ENCODE measurements at places on chromosomes 5 and 9.

DNA sequence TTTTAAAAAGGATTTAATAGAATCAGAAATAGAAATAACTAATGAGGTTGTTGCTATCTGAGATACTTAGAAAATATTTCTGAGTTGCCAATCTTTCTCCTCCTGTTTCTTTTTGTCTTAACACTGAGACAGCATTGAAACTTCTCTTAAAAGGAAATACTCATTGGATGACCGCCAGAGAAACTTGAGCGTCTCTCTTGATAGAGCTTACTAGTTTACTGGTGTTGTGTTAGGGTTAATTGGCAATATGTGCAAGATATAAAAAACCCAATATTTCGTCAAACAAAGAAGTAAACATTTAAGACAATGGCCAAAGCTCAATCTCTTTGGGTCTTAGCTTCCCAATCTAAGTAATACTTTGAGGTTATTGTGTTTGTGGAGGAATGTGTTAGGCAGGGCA, 176.4 kb upstream of the CHD1 start:
- DNase-seq, result no peak

- peak; percentile 25 for DNase-seq
These were observed 150.5 kb downstream of the YTHDC2 start for GRCh38 chr5:113663879-113664541.

DNA sequence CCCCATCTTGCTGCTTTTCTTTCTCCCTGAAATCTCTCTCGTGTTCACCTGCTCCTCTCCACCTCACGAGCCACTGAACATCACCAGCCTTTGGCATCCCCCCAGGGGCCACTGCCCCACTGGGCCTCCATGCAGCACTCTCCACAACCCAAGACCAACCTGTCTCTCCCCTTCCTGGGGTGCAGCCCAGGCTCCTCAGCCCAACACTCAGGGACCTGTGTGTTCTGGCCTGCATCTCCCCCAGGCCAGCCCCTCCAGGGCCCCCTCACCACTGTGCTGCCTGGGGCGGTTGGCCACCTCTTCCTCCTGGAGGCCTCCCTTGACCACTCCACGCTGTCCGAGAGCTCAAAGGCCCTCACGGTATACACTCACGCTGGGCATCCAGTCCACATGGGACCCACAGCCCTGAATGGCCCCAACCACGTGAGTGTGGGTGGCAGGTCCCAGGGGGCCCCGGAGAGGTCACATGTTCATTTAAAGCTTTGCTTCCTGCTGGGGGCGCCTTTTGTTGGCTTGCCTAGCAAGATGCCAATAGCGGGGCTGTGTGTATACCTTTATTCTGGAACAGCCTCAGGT, 453 bp upstream of the DOK3 start:
- no peak for DNase-seq

DNA sequence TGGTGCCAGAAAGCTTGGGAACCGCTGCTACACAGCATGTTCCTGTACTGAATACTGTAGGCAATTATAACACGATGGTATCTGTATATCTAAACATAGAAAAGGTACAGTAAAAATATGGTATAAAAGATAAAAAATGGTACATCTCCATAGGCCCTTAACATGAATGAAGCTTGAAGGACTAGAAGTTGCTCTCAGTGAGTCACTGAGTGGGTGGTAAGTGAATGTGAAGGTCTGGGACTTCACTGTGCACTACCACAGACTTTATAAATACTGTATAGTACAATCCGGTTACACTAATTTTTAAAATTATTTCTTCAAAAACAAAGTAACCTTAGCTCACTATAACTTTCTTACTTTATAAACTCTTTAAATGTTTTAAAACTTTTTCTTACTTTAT, 819.9 kb upstream of the GRAMD2B start:
- no peak for DNase-seq

GRCh38 chr9:86286278-86286677, 3.9 kb upstream of the ISCA1 start:
- DNase-seq, result no peak

GRCh38 chr9:125438506-125439433, 177.1 kb downstream of the GAPVD1 start:
- DNase-seq, result no peak

DNA sequence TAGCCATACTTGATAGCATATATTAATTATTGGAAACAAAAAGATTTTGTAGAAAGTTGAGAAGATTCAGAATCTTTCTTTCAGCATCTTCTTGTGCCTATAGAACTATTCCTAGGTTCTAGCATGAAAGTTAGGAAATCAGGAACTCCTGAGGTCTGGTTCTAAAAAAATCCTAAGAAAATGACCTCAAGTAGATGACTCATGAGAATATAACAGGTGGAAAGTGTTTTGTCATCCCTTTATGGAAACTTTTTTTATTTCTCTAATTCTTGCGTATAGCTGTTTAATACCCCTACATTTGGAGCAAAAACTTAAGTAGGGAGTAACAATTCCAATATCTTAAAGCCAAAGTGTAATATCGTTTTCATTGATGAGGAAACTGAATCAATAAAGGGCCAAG, 574.1 kb downstream of the NR2F1-AS1 start:
- no peak for DNase-seq

DNA sequence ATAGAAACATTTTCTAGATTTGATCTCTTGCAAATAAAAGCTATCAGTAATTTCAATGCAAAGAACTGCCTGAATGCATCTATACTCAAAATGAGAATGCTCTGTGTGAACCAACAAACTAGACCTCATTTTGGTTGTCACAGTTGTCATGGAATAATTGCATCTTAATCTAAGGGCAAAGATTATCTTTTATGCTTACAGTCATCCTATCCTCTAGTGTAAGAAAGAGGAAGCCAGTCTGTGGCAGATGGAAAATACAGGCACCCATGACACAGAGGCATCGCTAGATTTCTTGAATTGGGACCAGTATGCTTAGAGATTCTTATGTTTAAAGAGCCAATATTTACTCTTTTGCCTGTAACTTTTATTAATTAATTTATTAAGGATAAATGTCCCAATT, 95.0 kb downstream of the MACIR start:
- DNase-seq, result no peak

GRCh38 chr9:127118597-127119319, 3.7 kb downstream of the ANGPTL2 start:
- DNase-seq, result no peak

GRCh38 chr9:36765468-36766341, 193.0 kb downstream of the MELK start:
- peak; percentile 91 for DNase-seq

All from stimulated activated CD4-positive, alpha-beta T cell treated with anti-CD3 and anti-CD28 coated beads, Interleukin-4, amount 100 ng/mL, for 1 hour (primary cell).